ENCODE measurements at places on chromosomes 2 and 18. TPM values are rescaled to one million over a fixed set of nuclear protein-coding genes. Genes with fewer than 3 reads are reported as not detected.

GRCh38 chr2:140178234-140178633 lies 1398.0 kb upstream of the NXPH2 start:
- no peak for DNase-seq

- no peak for DNase-seq
Measured at GRCh38 chr2:37506407-37507050, 162.1 kb downstream of the QPCT start.

- DNase-seq = no peak
Measured at GRCh38 chr18:9188359-9189231, 52.0 kb downstream of the ANKRD12 start.

DNA sequence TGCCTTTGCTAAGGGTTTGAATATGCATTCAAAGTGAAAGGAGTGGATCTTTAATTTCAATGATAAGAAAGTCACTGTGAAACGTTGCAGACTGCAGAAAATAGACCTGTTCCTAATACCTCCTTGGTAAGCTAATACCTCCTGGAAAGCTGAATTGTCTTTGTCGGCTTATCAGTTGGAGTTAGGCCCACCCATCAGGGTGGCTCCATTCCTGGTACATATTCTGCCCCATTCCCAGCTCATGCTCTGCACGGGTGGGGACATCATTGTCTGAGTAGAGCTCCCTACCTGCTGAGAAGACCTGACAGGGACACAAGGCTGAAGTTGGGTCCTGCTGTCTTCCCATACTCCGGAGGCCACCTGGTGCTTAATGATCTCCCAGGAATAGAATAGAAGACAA lies 203.3 kb downstream of the EN1 start:
- DNase-seq = peak; percentile 77

GRCh38 chr2:8539743-8540551 lies 141.9 kb upstream of the ID2 start:
- no peak for DNase-seq

DNA sequence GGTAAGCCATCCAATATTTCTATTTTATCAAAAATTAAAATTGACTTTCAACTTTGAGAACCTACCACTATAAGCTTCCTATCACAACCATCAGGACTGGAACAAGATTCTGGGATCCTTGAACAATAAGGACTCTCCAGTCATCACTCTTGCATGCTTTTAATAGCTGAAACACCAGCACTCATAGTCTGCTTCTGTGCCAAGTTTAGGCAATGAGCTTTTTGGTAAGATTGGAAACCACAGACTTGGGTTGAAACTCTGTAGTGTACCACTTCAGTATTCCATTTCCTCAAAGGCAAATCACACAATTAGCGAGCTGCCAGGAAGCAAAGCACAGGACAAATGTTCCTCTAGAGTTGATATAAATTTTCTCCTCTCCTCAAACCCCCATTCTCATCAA lies 1065.8 kb upstream of the SLC39A10 start:
- no peak for DNase-seq

DNA sequence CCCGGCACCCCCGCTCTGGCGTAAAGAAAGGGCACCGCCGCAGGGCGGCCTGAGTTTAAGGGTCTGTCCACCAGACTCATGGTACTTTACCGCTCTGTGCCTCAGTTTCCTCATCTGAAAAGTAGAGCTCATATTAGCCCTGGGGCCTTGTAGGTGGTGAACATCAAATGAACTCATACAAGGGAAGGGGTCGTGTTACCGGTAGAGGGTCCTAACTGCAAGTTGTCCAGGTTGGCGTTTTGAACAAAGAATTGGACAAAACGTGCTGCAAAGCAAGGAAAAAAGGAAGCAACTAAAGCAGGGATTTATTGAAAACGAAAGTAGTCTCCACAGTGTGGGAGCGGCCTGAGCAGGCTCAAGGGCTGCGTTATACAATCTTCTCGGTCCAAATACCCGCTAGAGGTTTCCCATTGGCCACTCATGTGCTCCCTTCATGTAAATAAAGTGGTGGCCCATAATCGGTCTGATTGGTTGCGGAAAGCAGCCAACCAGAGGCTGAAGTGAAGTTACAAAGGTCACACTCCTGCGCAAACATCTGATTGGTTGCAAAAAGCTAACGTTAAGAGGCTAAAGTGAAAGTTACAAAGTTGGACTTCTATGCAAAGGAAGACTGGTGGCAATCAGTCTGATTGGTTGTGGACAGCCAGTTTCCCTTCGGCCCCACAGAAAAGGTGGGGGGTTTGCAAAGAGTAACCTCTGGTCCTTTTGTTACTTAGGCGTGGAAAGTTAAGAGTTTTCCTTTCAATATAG lies 80.7 kb upstream of the LDLRAD4 start:
- no peak for DNase-seq

GRCh38 chr2:27078267-27079194 lies at the start of gene EMILIN1:
Gene EMILIN1, plus strand, starts transcription at chr2:27078615. Its CDS starts 451 bp downstream, at chr2:27079066.
- DNase-seq = peak; percentile 97

DNA sequence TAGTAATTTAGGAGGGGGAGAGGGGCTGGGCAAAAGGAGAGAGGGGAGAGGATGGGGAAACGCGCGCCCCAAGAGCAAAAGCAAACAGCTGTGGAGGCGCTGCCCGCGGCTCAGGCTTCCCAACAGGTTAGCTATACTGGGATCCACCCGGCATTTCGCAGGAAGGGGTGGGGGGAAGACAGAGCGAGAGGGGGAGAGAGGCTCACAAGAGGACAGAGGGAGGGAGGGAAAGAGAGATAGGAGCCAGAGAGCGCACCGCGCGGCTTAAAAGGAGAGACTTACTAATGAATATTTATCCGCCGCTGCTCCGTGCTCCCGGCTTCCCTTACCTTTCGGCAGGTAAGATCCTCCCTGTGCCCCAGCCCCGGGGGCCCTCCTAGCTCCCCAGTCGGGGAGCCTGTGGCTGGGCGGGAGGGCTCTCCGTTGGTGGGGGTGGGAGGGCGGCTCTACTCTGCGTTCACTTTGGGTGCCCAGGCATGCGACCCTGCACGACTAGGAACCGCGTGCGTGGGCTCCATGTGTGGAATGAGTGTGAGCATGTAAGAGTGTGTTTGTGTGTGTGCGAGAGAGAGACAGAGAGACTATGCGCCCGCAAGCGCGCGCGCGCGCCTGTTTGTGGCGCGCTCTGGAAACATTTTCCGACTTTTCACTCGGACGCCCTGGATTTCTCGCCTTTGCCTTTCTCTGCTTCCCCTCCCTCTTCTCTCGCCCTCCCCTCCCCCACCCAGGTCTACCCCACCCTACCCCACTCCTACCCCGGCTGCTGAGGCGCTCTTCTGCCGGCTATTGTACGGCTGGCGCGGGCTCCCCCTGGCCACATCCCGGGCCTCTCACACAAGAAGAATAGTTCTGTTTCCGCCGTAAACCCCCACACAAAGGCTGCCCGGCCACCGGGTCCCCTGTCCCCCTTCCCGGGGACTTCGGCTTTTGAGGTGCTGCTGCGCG lies 7.2 kb upstream of the SIX3 start:
- DNase-seq = no peak

- DNase-seq = no peak
Measured at GRCh38 chr2:25301453-25302352, 40.0 kb downstream of the DNMT3A start.

DNA sequence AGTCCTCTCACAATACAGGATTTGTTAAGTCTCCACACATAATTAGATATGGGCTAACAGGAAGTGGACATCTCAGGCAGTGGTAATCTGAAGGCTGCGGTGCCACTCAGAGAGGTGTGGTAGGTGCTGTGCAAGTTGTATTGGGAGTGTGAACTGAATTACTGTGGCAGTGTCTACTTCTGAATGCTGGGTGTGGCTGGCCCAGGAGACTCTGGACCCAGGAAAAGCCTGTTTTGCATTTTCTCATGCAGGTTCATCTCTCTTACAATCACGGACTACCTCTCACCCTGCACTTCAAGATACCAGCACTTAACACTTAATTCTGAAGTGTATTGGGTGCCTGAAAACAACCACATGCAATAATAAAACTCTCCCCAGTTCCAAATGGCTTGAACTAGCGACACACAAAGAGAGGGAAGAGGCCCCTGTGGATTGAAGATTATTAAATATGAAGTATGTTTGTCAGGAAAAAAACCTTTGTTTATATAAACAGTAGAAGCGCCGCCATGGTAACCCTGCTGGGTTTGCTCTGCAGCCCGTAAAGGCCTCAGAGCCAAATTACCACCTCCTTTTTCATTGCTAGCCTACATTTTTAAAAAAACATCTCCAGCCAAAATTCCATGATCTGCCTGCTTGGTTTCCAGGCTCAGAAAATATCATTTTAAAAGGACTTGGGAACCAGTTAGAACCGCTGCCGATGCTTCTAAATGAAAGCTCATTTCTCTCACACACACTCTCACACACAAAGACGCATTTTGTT lies 77.5 kb downstream of the GFPT1 start:
- no peak for DNase-seq

- no peak for DNase-seq
Measured at GRCh38 chr2:72785517-72785916, 40.3 kb downstream of the EXOC6B start.

DNA sequence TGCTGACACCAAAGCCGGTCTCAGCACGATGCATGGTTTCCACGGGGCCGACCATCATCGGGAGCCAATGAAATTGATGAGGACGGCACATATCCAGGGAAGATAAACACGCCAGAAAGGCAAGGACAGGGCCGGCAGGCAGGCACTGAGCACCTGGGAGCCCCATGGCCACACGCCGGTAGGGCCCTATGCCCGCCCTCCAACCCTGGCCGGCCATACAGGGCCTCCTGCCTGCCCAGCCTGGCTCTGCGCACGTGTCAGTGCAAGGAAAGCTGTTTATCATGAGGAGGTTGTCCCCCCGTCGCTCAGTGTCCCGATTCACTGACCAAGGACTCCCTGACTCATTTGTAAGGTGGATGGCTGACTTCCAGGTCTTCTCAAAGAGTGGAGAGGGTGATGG lies 237.5 kb downstream of the GLI2 start:
- DNase-seq = no peak

DNA sequence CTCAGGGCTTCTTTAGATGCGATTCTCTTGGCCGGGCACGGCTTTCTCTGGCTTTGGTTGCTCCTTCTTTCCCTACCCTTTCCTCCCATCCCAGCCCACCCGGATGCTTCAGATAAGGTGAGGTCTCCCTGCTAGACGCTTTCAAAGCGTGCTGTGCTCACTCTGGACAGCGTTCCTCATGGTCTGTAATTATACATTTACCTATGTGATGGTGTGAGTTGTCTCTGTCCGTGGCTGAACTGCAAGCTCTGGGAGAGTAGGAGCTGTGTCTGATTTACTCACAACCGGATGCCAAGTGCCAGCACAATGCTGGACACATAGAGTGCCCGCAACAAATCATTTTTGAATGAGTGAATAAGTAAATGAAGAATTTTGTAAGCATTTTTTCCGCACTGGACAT lies 26.8 kb upstream of the PNPT1 start:
- DNase-seq = no peak

- no peak for DNase-seq
Measured at GRCh38 chr2:181140928-181141327, 160.5 kb downstream of the UBE2E3 start.

DNA sequence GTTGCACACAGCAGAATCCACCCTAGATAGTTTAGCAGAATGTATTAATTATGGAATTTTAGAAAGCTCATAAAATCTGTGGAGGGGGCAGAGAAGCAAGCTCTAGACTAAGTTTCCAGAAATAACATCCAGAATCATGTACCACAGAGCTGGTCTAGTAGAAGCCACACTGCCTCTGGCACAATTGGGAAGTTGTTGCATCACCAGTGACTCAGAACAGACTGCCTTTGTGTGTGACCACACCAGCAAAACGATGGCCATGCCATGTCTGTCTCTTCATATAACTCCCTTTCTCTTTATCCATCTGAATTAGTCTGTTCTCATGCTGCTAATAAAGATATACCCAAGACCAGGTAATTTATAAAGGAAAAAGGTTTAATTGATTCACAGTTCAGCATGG lies 158.9 kb downstream of the CCDC148 start:
- DNase-seq = no peak

- DNase-seq = no peak
Measured at GRCh38 chr2:43937269-43937820, 58.4 kb downstream of the LRPPRC start.

DNA sequence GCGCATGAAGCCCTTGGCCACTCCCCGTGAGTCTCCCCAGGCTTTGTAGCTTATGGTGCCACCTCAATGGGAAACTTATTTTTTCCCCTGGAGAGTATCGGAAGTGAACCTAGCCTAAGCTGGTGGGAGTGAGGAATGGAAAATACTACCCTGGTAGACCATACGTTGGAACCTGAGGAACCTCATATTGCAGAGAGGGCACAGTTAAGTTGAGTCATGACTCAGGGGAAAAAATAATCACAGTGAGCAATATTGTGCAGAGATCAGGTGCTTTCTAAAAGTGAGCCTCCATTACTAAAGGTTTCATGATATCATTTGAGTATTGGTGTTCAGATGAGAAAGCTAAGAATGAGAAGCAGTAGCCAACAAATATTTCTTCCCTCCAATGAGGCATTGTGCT lies 360.5 kb upstream of the NT5C1B start:
- DNase-seq = no peak

DNA sequence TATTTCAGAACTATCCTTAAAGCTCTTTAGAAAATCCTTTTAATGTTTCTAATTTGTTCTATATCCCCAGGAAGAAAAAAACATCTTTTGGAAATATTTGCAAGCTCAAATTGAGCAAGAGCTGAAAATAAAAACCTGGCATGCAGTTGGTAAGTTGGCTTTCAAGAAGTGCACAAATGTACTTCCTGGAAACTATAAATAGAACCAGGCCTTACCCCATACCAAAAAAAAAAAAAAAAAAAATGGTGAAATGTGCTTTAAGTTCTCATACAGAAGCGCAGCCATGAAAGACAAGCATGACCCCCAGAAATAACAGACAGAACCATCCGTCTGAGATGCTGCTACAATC lies 178.5 kb downstream of the HDAC4 start:
- DNase-seq = no peak

DNA sequence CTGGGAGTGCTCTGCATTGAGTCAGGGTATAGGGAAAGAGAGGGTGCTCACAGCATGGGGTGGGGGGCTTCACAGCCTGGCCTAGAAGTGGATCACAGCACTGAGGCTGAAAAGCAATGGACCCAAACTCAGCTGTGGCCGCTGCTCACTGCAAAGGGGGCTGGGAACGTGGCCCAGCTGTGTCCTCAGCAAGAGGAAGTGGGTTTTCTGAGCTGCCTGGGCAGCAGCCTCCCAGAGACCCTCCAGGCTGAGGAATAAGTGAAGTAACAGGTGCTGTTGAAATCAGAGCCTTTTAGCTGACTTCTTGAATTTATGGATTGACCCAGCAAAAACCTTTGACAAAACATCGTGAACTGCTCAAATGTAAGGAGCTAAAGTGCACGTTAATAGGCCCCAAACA lies 35.2 kb downstream of the PTGR3 start:
- DNase-seq = no peak

CRIM1 gene
- total RNA-seq = 140 TPM

RAD51AP2 gene
- not detected for total RNA-seq

CDH19 gene
- total RNA-seq = 37.9 TPM

PRKAG3 gene
- not detected for total RNA-seq

ARHGAP28 gene
- total RNA-seq = 0.66 TPM

SYT4 gene
- 2.2 TPM for total RNA-seq

XRCC5 gene
- total RNA-seq = 140 TPM

IL1B gene
- total RNA-seq = not detected

MFSD2B gene
- total RNA-seq = not detected

GLI2 gene
- 25.3 TPM for total RNA-seq

MROH2A gene
- not detected for total RNA-seq
